HuH-7.5 (cell line): ENCODE measurements at places on chromosomes 1 and 21.

DNA sequence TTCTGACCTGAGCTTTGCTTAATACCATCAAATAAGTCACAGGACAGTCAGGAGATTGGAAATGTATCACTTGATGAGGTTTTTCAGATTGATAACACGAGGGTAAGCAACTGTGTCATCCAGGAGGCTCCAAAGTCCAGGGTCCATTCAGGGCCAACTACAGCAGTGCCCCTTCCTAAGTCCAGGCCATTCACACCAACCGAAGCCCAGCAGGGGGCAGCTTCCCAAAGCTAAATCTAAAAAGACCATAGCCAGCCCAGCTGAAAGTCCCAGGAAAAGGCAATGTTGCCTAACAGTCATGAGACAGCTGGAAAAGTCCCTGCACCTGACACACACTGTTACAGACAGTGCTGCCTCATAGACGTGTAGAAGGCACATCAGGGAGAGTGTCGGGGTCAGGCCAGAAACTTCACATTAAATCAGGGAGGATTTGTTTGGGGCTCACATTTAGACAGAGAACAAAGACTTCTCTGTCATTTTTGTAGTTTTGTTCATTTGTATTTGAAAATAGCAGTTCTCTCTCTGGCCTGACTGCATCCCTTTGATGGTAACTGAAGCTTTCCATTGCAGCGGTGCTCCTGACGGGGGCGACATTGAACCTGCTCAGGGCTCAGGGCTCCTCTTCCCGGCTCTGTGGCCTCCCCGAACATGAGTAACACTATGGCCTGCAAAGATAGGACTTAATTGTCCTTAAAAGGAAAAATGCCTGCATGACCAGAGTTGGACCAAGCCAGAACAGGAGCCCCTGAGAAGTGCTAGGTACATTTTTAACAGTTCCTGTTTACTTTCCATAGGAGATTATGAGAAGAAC is 200.4 kb downstream of the NRIP1 start:
- DNase-seq: no peak

GRCh38 chr1:61692155-61692800 is 32.7 kb downstream of the TM2D1 start:
- DNase-seq: no peak

- DNase-seq: no peak
Observed at GRCh38 chr21:38769191-38769780, 36.4 kb upstream of the ETS2 start.

DNA sequence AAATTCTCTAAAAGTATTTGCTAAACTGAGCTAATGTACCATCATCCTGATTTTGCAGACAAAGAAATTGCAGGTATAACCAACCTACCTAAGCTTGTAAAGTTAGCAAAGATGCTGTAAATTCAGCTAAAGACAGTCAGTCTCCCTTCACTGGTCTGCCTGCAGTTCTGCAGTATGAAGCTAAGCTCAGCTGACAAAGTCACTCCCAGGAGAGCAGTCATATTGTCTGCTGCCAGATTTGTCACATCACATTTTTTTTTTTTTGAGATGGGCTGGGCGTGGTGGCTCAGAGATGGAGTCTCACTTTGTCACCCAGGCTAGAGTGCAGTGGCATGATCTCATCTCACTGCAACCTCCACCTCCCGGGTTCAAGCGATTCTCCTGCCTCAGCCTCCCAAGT is 8.9 kb upstream of the CMPK1 start:
- no peak for DNase-seq

- DNase-seq: no peak
Observed at GRCh38 chr1:36128126-36128904, 3.3 kb upstream of the COL8A2 start.

- no peak for DNase-seq
Observed at GRCh38 chr1:248231117-248231516, at the start of gene OR2M4. TSS of gene OR2M4 (plus strand) at chr1:248231417. CDS start at chr1:248238929, 7,512 bp downstream.

GRCh38 chr1:192787914-192788585 is 20.8 kb upstream of the RGS2 start:
- DNase-seq: no peak

DNA sequence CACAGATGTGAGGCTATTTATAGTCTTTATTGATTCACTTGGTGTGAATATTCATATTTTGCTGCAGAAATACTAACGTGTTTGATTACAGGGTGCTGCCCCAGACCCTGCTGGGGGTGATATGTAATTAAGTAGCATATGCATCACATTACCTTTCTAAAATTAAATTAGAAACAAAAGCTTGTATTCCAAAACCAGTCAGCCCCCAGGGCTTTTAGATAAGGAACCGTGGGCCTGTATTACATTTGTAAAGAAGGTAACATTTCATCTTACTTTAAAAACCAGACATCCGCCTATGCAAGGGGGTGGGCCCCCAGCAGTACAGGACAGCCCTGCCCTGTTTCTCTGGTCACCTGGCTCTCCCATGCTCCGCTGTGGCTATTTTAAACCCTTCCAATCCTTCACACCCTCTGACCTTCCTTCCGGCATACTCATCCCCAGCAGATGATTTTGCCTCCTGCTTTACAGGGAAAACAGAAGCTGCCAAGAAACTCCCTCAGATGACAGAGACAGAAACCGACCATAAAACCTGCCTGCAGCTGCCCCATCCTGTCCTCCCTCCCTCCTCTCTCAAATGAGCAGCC is 22.0 kb upstream of the KCNC4 start:
- no peak for DNase-seq

GRCh38 chr1:64693406-64693805 is 51.5 kb upstream of the RAVER2 start:
- DNase-seq: no peak

DNA sequence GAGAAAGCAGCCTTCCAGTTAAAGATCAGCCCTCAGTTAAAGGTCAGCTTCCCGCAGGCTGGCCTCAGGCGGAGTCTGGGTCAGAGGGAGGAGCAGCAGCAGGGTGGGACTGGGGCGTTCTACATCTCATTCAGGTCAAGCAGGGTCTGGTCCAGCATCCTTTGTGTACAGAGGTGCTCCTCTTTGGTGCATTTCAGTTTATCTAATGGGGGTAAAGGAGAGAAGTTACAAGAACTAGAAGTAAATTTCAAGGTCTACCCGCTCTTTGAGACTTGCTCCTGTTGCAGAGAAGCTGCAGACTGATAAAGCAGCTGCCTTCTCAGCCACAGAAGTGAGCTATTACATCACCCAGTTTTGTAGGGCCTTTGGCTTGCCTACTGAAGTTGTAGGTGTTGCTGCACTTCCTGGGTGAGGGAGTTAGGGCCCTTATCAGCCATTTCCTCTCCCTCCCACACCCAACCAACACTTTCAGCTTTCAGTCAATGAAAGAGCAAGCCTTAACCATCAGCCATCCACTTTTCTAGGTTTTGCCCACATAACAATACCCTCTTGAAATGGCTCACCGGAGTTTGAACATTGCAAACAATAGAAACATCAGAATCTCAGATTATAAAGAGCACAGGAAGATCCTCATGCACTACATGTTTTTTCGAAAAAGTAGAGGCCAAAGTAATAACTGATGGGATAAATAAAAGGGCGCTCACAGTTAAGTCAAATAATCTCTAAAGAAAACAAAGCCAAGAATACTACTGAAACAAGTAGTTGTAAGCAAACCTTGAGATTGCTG is 2.8 kb upstream of the NUP210L start:
- no peak for DNase-seq

- no peak for DNase-seq
Observed at GRCh38 chr1:226438007-226438406, 30.1 kb upstream of the PARP1 start.

- no peak for DNase-seq
Observed at GRCh38 chr1:172948457-172948856, 102.3 kb downstream of the TNFSF18 start.
